ENCODE measurements at places on chromosomes 1 and 21. TPM values are rescaled to one million over a fixed set of nuclear protein-coding genes. Genes with fewer than 3 reads are reported as not detected.
A peak's percentile ranks its signal among the peaks of the same experiment; 100 is the strongest.

DNA sequence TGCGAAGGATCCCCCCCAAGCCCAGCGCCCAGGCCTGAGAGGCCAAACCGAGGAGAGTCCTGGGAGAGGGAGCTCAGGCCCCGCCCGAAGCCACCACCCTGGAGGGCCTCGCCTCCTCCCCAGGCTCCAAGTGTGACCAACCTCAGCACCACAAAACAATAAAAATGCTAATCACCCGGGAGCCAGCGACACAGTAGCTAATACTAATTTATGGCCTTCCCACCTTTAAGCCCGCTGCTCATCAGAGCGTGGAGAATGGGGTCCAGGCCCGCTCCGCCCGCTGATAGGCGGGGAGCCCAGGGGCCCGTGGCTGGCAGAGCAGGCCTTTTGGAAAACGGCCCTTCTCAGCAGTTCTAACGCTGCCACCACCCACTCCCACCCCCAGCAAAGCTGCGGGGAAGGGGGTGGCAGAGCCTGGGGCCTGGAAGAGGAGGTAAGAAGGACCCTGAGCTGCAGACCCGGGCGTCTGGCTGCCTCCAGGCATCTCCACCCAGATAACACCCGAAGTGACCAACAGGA is 20.4 kb upstream of the TAS1R2 start:
- no peak overlapping the region for H3K4me3 ChIP-seq
- no peak for DNase-seq
- H3K27me3 ChIP-seq = no peaks in the 10 kb centered on the region

DNA sequence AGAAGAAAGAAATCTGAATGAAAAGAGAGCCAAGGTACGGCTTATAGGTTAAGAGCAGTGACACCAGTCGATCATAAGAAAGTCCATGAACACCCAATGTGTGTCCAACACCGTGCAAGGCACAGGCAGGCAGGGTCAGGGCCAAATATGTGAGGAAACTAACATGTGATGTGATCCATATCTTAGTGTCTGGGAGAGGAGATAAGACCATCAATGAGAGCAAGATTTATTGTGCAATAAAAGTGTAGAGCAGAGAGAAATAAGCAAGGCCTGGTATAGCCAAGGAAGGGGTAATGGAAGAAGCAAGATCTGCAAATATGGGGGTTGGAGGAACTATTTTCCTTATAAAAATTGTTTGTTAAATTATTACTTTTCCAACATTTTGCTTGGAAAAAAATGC is 198.8 kb downstream of the CRB1 start:
- DNase-seq = no peak
- H3K27me3 ChIP-seq = no peaks in the 10 kb centered on the region
- no peaks in the 10 kb centered on the region for H3K36me3 ChIP-seq
- H3K4me3 ChIP-seq = no peak overlapping the region
- H3K27ac ChIP-seq = no peak overlapping the region

CFAP107 gene
- not detected for polyA plus RNA-seq

- no peaks in the 10 kb centered on the region for H3K27me3 ChIP-seq
- H3K27ac ChIP-seq = no peak overlapping the region
- H3K36me3 ChIP-seq = no peaks in the 10 kb centered on the region
Observed at GRCh38 chr21:46113497-46114176, 15.7 kb downstream of the COL6A2 start.

SERTAD4 gene
- polyA plus RNA-seq = not detected

GRCh38 chr1:64403331-64403730 is 66.6 kb upstream of the CACHD1 start:
- no peak overlapping the region for H3K4me3 ChIP-seq
- H3K27ac ChIP-seq = no peak overlapping the region
- DNase-seq = no peak
- H3K36me3 ChIP-seq = no peaks in the 10 kb centered on the region
- no peaks in the 10 kb centered on the region for H3K27me3 ChIP-seq
- no peaks in the 10 kb centered on the region for H3K4me1 ChIP-seq

- H3K27me3 ChIP-seq = no peaks in the 10 kb centered on the region
- DNase-seq = no peak
- peaks cover 4% of the 10 kb centered on the region for H3K4me1 ChIP-seq
- H3K27ac ChIP-seq = no peak overlapping the region
Observed at GRCh38 chr1:229225331-229225782, 45.6 kb upstream of the RAB4A start.

- no peaks in the 10 kb centered on the region for H3K27me3 ChIP-seq
- peaks cover 15% of the 10 kb centered on the region for H3K36me3 ChIP-seq
- no peak overlapping the region for H3K27ac ChIP-seq
- H3K4me3 ChIP-seq = no peak overlapping the region
- H3K4me1 ChIP-seq = peaks cover 12% of the 10 kb centered on the region
Observed at GRCh38 chr1:55146781-55147180, 68.4 kb downstream of the USP24 start.

ANGPTL3 gene
- polyA plus RNA-seq = not detected

DNA sequence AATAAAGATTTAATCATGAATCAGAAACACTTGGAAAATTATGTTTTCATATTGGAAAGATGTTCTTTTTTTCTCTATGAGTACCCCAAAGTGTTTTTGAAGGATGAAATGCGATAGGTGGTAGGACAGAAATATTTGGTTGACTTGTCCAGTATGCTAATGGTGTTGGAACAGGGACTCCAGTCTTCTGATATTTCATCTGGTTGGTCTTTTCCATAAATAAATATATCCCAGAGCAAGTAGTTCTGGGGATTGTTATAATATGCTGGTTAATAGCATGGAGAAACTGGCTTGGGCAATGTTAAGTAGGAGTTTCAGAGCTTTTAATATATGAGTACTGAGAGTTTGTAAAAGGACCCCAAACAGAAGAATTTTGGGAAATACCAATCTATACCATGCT is 8.7 kb downstream of the PGM1 start:
- no peak overlapping the region for H3K4me3 ChIP-seq
- DNase-seq = no peak
- H3K4me1 ChIP-seq = no peaks in the 10 kb centered on the region
- H3K27me3 ChIP-seq = no peaks in the 10 kb centered on the region
- H3K27ac ChIP-seq = no peak overlapping the region

DNA sequence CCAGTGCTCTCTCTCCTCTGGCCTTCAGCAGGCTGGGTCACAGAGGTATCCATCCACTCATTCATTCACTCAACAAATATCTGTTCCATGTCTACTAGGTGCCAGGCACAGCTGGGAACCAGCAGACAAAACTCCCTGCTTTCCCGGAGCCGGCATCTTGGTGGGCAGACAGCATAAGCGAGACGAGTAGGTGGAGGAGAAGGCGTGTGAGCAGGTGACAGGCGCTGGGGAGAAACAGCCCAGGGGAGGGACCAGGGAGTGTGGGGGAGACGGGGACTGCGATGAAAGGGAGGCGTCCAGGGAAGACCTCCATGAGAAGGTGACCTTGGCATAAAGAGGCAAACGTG is 11.0 kb upstream of the KCNAB2 start:
- H3K27ac ChIP-seq = peak overlapping the region; percentile 4
- H3K27me3 ChIP-seq = no peaks in the 10 kb centered on the region
- no peak overlapping the region for H3K4me3 ChIP-seq
- DNase-seq = no peak
- H3K36me3 ChIP-seq = no peaks in the 10 kb centered on the region
- peaks cover 52% of the 10 kb centered on the region for H3K4me1 ChIP-seq

DNA sequence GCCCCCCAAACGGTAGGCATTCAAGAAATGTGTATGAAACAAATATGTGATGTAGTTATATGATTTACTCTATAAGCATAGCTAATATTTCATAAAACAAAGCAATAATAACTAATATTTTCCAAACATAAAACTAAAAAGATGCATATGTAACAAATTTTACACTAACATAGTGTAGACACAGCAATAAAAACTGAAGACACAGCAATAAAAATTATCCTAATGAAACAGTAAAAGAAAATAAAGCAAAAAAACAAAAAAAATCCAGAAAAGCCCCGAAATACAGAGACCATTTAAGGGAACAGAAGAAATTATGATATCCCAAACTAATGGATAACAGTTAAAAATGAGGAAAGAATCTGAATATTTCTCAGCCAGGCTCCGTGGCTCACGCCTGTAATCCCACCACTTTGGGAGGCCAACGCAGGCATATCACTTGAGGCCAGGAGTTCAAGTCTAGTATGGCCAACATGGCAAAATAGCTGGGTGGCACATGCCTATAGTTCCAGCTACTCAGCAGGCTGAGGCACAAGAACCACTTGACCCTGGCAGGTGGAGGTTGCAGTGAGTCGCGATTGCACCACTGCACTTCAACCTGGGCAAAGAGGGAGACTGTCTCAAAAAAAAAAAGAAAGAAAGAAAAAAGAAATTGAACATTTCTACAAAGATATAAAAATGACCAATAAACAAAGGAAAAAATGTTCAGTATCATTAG is 38.2 kb upstream of the PSMG1 start:
- H3K36me3 ChIP-seq = peaks cover 3% of the 10 kb centered on the region
- H3K27ac ChIP-seq = no peak overlapping the region
- no peak for DNase-seq

- no peaks in the 10 kb centered on the region for H3K36me3 ChIP-seq
- no peak overlapping the region for H3K4me3 ChIP-seq
- H3K4me1 ChIP-seq = no peaks in the 10 kb centered on the region
- no peak for DNase-seq
Observed at GRCh38 chr1:181969902-181970301, 91.6 kb downstream of the ZNF648 start.

DNA sequence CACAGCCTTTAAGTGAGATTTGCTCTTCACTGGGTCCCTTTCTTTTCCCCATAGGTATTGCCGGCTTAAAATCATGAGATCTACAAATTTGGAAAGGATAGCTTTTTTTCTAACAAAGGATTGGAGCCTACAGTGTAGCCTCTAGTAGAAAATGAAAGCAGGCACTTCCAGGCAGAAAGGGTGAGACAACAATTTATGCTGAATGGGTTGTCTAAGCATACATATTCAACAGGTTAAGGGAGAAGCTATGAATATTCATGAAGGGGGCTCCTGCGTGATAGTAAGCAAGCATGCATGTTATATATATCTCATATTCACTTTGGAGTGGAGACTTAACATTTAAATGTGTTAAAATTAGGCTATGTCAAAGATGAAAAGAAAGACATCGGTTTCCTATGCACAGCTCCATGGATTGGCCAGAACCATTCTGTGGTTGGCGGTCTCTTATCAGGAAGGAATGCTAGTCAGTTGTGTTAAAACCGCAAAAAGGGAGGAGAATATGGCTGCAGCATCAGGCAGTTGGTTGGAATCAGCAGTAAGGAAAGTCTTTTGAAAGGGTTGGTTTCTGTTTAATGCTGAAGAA is 66.0 kb downstream of the VCAM1 start:
- H3K36me3 ChIP-seq = no peaks in the 10 kb centered on the region
- no peaks in the 10 kb centered on the region for H3K27me3 ChIP-seq
- no peak for DNase-seq
- H3K4me3 ChIP-seq = no peak overlapping the region
- no peak overlapping the region for H3K27ac ChIP-seq
- H3K4me1 ChIP-seq = no peaks in the 10 kb centered on the region

DNA sequence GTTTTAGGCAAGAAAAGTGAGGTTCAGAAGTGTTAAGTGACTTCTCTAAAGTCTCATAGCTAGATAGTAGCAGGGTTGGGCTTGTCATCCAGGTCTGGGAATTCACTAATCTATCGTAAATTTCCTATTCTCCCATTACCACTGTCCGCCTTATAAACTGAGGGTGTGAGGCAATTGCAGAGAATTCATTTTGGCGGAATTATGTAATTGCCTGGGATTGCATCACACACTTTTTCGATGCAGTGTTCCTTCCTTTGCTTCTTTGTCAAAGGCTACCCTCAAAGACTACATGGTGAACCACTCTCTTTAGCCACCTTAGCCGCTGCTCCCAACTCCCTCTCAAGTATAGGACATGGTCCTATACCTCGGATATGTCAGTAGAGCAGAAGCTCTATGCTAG is 19.1 kb downstream of the SELP start:
- H3K4me1 ChIP-seq = peaks cover 12% of the 10 kb centered on the region
- H3K4me3 ChIP-seq = no peak overlapping the region
- H3K27ac ChIP-seq = no peak overlapping the region
- DNase-seq = no peak
- no peaks in the 10 kb centered on the region for H3K36me3 ChIP-seq

KRTAP7-1 gene
- polyA plus RNA-seq = not detected
